ENCODE measurements at places on chromosomes 7 and 10.

DNA sequence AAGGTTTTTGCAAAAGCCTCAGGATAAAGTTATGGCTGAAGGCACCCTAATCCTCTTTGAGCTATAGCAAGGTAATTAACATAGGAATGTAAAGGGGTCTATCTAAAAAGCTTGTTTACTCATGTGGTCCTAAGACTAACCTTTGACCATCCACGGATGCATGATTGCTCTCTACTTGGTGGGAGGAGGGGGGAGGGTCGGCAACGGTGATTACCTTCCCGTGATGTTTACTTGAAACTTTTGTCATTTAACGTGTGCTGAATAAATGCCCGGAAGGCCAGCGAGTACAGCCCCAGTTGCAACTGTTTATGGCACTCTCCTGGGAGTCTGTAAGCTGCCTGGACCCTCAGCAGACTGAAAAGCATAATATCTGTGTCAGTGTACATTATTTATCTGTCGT is 78.9 kb upstream of the GPR22 start:
- no peak for DNase-seq

DNA sequence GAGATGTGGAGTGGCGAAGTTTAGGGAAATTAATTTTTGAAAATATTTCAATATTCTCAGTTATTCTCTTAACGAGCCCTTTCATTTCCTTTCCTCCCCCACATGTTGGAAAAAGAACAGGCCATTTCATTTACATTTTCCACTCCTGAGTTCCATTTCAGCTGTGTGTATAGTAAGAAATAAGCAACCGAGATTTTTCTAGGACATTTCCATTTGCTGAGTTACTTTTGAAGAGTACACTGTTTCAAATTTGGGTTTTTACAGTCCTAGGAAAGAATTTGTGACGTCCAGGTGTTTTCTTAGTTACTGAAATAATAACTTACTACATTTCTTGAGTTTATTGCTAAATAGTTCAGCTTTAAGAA is 1.2 kb downstream of the SEPTIN7 start:
- no peak for DNase-seq

DNA sequence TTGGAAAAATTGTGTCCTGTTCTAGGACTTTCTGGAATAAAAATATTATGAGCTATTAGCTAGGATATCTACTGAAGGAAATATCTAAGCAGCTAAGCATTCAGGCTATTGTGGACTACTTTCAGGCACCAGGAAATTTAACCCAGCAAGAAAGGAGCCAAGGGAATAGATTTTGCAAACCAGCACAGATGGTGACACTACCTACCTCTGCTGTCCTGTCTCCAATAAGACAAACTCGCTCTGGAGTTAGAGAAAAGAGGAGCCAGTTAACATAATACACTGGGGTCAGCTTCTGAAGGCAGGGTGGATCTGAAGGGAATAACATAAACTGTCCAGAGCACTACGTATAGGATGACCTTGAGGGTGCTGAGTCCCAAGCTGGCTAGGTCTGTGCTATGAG is 223.7 kb upstream of the PRSS58 start:
- DNase-seq = no peak

DNA sequence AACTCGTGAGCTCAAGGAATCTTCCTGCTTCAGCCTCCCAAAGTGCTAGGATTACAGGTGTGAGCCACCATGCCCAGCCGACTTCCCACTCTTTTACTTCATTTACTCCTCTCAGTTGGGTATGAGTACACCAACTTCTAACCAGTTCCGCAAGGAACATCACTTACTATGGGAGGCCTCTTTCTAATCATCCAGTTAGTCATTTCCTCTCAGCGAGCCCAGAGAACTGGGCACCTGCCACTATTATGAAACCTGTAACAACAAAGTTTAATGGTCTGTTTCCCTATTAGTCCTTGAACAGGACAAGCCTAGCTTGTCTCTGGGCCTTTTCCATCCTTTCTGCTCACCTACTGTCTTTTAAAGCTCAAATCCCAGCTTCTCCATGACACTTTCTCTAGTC is 88.8 kb downstream of the DNMBP start:
- DNase-seq = no peak

DNA sequence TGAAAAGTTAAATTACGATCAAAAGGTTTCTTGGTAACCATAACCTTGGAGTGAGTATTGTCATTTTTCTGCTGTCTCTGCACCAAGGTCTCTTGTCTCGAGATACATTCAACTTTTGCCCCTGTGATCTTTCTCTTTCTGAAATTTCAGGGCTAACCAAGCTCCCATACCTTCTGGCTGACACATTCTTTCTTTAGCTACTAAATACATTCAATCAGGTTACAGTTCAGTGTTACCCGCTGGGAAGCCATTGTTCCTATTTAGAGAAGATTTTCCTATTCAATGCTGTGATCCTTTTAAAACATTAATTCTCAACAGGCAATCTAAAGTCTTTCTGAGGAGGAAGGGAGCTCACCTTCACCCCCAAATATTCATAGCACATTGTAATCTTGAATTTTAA is 22.9 kb upstream of the DMTF1 start:
- no peak for DNase-seq

DNA sequence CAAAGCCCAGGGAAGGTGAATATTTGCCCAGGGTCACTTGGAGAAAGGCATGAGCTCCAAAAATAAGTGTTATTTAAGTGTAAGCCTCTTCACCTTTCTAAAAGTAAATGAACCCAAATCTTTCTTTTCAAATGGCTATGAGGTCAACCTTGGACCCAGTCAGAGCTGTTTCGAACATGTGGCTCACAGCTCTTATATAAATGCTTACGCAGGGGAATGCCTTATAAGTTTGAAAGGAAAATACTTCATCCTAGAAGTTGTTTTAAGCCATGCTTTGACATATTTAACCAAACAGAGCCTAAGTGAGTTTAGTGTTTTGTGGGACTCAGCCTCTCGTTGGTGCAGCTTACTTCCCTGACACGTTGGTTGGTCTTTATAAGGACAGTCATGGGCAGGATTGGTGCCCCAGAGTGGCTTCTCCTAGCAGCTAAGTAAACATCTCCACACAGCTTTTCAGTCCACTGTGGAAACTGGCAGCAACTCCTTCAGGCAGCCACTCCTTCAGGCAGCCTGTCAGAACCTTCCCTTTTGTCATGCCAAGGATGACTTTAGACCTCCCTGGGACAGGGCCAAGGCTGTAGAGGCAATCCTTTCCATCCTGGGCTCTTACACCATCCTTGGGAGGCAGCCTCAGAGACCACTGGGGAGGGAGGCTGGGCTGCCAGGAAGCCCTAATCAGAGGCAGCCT is 43.6 kb downstream of the MINDY4 start:
- no peak for DNase-seq

GRCh38 chr10:80462299-80462980 is 8.3 kb downstream of the TSPAN14 start:
- DNase-seq = no peak

DNA sequence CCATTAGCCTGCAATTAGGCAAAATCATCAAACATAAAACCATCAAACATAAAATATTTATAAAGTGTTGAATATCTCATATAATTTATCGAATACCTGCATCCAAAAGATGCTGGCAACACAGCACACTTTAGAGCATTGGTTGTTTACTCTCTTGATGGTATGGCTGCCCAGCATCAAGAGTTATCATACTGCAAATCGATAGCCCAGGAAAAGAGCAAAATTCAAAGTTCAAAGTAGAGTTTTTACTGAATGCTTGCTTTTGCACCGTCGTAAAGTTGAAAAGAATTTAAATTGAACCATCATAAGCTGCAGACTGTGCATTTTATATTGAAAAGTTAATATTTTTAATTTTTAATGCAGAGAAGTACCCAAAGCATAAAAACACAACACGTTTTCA is 4.2 kb upstream of the GSTO2 start:
- no peak for DNase-seq

GRCh38 chr7:51444936-51445335 is 128.3 kb upstream of the COBL start:
- DNase-seq = no peak

DNA sequence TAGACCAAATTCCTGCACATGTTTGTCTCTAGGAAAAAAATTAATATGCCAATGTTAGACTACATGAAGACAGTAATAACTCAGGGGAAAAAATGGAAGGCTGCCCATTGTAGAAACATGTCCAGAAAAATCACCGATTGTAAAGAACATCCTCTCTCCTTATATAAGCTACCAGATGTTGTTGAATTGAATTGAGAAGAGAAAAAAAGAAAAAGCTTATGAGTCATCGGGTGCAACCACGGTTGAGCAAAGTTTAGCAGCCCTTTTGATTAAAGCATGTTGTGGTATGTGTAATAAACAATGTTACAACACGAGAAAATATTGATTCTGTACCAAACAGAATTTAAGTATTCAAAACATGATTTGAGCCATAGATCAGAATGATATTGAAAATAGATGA is 102.3 kb upstream of the ARHGAP21 start:
- no peak for DNase-seq

GRCh38 chr10:30751678-30752331 is 122.3 kb upstream of the LYZL2 start:
- no peak for DNase-seq

DNA sequence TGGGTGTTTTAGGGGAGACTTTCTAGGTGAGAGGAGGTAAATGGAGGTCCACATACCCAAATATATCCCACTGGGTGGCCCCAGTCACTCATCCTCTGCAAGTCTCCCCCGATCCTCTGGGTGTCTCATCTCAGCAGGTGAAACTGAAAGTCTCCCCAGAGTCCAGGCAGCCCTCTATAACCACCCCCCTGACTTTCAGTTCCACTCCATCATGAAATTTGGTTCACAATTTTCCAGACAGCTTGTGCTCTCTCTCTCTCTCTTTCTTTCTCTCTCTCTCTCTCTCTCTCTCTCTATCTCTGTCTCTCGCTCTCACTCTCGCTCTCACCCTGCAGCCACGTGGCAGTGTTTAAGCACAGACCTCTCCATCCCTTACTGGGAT is 56.7 kb upstream of the ELN start:
- no peak for DNase-seq
